ENCODE measurements at places on chromosomes 2 and 18.

DNA sequence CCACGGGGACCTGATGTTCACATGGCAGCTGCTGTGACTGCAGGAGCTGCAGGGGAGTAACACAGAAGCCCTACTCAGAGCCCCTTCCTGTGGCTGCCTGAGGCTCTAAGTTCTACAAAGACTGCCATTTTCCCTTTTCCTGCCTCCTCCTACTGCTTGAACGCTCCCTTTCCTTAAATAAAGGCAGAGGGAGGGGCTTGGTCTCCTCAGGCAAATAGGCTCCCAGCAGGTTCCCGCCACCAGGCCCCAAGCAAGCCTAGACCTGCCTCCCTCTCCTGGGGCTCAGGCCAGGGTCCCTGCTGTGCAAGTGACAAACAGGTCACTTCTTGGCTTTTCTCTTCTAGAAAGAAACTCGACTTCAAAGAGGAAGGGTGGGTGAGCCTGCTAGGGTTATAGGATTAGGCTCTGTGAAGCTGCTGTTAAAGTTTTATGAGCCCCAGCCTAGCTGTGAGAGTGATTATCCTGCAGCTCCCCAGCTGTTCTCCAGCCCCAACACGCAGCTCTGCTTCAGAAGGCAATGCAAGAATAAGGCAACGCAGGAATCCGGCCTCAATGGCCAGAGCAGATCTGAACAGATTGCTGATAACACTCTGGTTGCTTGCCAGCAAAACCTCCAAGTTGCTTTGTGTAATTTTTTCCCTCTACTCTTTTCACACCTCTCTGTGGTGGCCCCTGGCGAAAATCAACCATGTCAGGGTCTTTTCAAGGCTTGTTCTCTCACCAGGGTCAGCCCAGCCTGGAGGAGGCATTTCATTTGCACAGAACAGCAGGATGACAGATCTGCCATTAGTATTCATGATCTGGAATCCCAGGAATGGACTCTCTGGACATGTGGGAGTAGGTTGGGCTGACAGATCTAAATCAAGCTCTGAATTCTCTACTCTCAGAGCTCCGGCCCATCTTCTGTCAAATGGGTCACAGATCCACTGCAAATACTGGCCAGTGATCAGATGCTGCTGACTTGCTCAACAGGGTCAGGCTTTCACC lies 71.3 kb downstream of the MRO start:
- DNase-seq = no peak

DNA sequence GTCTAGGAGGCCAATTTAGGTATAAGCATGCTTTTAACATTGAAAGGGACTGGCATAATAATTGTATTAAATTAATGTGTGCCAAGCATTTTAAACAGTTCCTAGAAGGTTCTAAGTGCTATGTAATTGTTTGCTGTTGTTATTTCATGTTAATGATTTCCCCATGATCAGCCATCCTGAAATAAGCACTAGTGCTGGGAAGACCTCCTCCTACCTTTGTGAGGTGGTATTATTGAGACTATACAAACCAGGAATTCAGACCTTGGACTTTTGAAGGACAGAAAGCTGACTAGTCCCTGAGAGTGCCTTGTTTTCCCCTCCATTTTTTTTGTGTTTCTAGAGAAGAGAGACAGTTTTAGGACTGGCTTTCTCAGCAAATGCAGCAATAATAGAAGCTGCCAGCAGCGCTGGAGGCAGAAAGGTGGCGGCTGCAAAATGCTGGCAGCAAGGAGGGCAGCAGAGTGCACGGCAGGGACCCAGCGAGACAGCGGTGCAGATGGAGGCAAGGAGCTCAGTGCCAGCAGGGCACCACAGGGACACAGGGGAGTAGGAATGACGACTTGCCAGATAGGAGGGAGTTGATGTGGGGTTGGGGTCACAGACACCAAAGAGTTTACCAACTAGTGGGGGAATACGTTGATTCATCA lies 25.3 kb downstream of the NABP1 start:
- no peak for DNase-seq

GRCh38 chr2:145764631-145765030 lies 1244.7 kb upstream of the ZEB2 start:
- no peak for DNase-seq

GRCh38 chr18:28287146-28287545 lies 110.2 kb upstream of the CDH2 start:
- DNase-seq = no peak

- DNase-seq = no peak
These were observed 72.0 kb downstream of the DOCK10 start for GRCh38 chr2:224970311-224970710.

DNA sequence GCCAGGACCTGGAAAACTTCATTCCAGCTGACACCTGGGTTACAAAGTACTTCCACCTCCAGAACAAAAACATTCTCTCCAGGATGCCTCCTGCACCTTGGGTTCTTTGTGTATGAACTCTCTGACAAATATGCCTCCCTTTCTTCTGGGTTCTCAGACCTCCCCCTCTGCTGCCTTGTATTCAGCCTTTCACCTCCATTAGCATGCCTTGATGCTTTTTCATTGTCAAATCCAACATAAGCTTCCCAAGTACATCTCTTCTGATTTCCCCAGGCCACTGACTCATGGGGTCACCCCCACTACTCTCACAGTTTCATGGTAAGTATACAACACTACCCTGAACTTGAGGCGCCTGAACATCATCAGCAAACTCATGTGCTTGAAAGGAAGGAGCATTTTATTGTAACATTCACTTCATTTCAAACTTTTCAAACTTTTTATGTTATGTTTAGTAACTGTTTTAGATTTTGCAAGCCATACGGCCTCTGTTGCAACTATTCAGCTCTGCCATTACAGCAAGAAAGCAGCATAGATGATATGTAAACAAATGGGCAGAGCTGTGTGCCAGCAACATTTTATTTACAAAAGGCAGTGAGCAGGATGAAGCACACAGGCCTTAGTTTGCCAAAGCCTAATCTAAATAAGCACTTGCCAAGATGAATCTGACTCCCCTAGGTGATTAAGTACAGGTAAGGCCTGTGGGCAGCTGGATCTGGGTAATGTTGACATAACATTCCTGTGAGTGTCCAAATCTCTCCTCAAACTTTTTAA lies 32.5 kb upstream of the MRPS9 start:
- DNase-seq = no peak

GRCh38 chr2:232887171-232887850 lies 17.2 kb downstream of the SNORC start:
- DNase-seq = no peak

DNA sequence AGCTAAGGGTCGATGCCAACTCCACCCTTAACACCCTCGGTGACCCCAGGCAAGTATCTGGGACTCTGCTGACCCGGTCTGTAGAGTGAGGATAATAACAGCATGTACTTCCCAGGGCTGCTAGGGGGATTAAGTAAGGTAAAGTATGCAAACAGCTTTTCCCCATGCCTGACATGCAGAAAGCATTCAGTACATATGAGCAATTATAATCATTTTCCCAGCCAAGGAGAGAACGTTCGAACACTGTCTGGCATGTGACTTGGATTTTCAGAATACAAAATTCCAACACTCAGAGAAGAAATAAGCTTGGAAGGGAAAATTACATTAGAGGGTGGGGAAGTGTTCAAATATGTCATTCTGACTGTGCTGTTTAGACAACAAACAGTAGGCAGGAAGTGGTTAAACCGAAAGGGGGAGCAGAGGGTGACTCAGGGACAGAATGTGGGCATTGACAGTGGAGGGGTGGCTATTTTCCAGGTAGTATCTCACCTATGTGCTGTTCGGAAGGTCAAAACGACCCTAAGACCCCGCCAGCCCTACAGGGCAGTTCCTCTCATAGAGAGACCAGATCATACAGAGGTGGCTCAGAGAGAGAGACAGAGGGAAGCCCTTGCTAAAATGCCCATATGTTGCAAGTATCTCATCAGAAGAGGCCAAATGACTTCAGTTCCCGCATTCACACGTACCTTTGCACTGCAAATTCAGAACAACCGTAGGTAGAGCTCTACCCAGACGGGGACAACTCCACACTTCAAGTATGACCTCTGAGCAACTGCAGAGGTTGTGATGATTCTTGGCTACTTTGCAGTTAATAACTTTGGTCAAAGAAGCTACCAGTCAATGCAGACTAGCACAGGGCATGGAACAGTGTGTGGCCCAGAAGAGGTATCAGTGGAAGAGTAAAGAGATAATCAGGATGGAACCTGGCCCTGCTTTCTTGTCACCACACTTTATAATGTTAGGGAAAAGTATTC lies 14.8 kb downstream of the ASPRV1 start:
- DNase-seq = no peak

GRCh38 chr2:189253836-189254235 lies 74.3 kb upstream of the COL5A2 start:
- no peak for DNase-seq

GRCh38 chr18:8967573-8967972 lies 134.9 kb upstream of the NDUFV2 start:
- no peak for DNase-seq

GRCh38 chr2:60479226-60480088 lies 74.0 kb downstream of the BCL11A start:
- no peak for DNase-seq

- DNase-seq = no peak
These were observed 251.7 kb upstream of the HNRNPA3 start for GRCh38 chr2:176960736-176961520.

DNA sequence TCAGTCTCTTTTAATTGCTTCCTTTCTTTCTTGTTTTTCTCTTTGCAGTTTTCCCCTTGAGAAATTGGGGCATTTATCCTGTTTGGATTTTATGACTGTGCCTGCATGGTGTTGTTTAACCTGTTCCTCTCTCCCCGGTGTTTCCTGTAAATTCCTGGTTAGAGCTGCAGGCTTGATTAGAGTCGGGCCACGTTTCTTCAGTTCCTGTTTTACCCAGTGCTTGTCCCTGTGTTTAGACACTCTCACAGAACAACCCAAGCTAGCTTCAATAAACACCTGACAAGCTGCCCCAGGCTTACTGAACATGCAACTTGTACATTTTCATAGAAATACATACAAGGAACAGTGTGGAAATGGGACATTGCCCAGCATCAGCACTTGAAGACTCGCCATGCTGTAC lies 53.9 kb downstream of the NGEF start:
- DNase-seq = no peak

- DNase-seq = peak; percentile 100
These were observed 552 bp upstream of the MXD1 start for GRCh38 chr2:69914164-69914949.

GRCh38 chr18:10194592-10194991 lies 259.8 kb upstream of the APCDD1 start:
- DNase-seq = no peak

DNA sequence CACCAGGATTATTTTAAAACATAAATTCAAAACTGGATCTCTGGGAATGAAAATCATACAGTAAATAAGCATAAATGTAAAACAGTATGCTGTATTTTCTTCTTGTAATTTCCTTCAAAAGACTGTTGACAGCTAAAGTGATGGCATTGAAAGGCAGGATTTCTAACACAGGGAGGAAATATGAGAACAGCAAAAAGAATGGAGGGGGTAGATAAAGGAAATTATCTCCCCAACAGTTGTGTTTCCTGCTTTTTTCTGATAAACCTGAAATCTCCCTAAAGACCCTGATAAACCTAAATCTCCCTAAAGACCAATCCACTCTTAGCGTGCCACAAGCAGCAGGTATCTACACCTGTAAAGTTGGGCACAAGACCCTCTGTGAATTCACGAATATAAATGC lies 50.8 kb downstream of the PIAS2 start:
- DNase-seq = no peak

DNA sequence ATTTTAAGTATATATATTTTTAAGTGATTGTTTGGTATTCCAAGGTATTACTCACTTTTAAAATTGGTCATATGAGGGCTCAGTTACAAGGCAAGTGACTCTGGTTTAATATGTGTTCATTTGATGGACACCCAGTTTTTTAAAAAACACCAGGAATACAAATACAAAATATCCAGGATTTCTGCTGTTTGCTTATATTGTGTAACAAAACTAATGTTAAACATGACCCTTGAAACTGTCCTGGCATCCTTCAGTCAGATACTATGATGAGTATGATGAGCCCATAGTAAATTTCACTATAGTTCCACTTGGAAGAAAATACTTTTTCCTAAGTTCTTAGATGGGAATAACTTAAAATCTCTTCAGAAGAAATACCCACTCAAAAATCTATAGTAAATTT lies 11.4 kb upstream of the ONECUT2 start:
- DNase-seq = no peak

DNA sequence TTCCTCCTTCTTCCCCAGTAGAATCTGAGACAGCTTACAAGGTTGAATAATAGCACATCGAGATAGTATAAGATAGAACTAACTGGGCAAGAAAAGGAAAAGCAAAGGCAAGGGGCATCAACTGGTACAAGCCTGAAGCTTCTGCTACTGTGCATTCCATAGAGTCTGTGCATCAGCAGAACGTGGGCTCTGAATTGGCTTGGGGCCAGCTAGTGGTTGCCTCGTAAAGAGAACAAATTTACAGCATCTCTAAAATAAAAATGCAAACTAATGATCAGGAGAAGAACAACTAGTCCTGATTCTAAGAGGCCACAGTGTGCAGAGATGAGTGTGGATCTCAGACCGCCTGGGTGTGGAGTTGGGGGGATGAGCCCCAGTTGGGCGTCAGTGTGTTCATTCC lies 36.6 kb downstream of the UPP2 start:
- no peak for DNase-seq

GRCh38 chr2:218583983-218584850 lies 15.6 kb downstream of the CNOT9 start:
- no peak for DNase-seq
